ENCODE measurements at places on chromosomes 16 and 17.

GRCh38 chr17:5783851-5784250 is 199.5 kb upstream of the NLRP1 start:
- no peak for DNase-seq

GRCh38 chr17:82863383-82863940 is 23.6 kb upstream of the ZNF750 start:
- DNase-seq, result no peak

GRCh38 chr17:80660527-80661198 is 116.0 kb downstream of the RPTOR start:
- no peak for DNase-seq

DNA sequence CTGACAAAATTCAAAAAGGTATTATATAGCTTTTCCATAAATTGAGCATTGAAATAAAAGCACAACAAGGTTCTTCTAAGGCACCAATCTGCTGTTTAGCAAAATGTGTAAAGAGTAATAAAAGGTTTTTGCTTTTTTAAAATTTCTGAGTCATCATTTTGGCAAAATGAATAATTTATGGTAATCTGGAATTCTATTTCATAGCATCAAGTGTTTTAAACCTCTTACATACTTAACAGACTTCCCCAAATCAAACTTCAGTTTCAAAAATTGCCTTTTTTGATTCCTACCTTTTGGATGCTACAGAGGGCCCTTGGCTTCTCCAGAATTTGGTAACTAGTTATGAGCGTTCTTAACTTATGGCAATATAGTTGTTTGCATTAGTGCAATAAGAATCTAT is 154.0 kb upstream of the ELAC2 start:
- no peak for DNase-seq

GRCh38 chr17:7380321-7380720 is 568 bp upstream of the TNK1 start:
- DNase-seq, result no peak

DNA sequence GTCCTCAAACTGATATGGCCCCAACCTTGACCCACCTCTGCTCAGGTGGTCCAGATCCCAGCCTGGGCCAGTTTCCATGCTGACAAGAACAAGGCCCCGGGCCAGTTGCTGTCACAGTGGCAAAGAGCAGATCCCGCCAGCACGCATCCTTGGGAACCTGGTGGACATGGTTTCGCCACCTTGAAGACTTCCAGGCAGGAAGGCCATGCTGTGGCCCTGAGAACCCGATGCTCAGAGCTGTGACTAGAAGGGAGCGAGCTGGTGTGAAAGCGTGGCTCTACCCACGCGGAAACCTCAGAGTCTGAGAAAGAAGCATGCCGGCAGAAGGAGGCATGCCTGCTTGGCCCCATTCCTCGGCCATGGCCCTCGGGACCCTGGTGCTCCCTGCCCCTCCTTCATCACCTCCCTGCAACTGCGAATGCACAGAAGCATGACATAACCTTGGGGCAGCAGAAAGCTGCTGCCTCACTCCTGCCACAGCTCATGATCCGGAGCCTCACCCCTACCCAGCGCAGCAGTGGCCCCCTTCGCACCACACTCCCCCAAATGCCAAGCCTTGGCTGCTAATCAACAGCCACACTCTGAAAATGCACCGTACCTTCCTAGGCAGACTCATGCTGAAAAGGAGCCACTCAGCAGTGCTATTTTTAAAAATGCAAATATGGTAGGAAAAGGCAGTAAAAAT is 33.2 kb downstream of the UBE2O start:
- DNase-seq, result peak; percentile 9

DNA sequence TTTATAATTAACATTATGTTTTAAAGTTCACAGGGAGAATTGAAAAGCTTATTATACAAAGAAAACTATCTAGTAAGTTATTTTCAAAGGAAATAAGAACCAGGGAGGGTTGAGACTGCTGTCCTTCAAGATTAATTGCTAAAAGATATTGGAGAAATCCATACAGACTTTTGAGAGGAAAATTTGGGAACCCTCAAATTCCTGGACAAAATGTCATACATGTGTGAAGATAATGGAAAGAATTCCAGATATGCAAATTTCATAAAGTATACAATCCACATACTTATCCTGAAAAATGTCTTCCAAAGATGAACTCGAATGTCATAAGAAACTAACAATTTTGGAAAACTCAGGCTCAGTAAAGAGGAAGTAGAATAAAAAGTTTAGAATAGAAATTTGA is 213.8 kb downstream of the HS3ST3A1 start:
- DNase-seq, result no peak

DNA sequence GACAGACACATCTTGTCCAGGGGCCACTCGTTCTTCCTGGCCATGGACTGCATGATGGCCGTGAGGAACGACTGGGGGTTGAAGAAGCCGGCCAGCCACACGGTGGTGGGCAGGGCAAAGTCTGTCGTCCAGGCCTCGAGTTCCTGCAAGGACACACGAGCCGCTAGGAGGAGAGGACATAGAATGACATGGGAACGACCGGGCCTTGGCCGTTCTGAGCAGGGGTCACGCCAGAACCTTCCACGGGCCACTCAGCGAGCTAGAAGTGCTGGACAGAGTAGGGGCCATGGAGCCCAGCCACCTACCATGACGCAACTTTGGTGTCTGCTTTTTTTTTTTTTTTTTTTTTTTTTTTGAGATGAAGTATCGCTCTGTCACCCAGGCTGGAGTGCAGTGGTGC is 47.0 kb downstream of the PGS1 start:
- no peak for DNase-seq

DNA sequence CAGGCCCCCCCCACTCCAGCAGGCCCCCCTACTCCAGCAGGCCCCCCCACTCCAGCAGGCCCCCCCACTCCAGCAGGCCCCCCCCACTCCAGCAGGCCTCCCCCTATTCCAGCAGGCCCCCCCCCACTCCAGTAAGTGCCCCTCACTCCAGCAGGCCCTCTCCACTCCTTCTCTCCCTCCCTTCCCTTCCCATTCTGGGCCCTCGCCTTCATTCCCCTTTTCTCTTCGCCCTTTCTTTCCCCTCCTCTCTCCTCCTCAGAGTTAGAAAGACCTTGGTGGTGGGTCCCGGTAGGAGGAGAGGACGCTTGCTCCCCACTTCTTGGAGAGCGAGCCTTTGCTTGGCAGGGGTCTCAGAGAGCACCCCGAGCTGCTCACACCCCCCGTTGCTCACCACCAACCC is 177.0 kb upstream of the TNRC6C start:
- DNase-seq, result no peak
